GM23248 (cell line): ENCODE measurements at places on chromosomes 13 and 19. TPM values are rescaled to one million over a fixed set of nuclear protein-coding genes. Genes with fewer than 3 reads are reported as not detected.
A peak's percentile ranks its signal among the peaks of the same experiment; 100 is the strongest.

DNA sequence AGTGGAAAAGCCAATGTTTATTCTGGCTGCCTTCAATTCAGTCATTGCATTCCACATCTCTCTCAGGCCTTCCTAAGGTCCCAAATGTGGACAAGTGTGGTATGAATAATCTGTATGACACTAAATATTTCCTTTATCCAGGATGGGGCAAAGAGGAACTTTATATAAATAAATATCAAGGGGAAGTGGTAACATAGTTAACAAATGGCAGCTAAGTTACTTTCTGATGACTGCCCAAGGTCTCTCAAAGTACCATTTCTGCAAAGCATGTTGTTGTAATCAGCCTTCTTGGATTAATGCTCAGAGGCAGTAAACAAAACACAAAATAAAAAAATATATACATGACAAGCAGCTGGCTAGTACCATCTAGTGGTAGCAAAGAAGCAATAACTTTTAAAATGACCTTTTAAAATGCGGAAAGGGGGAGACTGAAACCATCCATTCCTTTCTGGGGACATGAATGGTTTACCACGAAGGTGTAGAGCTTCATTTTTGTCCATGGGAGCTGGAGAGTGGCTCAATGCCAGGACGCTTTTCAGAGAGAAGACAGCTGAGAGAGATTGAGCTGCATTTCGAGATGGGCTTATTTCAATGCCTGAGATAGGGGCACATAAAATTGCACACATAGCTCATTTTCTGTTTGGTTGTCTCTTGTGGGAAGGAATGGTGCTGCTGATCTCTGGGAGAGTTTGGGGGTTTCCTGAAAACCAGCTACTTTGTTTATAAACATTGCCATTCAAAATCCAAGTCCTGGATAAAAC lies 259.2 kb downstream of the RFC3 start:
- peak overlapping the region; percentile 18 for H3K27ac ChIP-seq
- 0 out of 2 replicates have a peak overlapping the region, but pooled peaks have one; percentile 12 for H3K4me3 ChIP-seq
- peaks cover 17% of the 10 kb centered on the region for H3K4me1 ChIP-seq
- DNase-seq: peak; percentile 68
- no peaks in the 10 kb centered on the region for H3K27me3 ChIP-seq
- no peaks in the 10 kb centered on the region for H3K36me3 ChIP-seq

DNA sequence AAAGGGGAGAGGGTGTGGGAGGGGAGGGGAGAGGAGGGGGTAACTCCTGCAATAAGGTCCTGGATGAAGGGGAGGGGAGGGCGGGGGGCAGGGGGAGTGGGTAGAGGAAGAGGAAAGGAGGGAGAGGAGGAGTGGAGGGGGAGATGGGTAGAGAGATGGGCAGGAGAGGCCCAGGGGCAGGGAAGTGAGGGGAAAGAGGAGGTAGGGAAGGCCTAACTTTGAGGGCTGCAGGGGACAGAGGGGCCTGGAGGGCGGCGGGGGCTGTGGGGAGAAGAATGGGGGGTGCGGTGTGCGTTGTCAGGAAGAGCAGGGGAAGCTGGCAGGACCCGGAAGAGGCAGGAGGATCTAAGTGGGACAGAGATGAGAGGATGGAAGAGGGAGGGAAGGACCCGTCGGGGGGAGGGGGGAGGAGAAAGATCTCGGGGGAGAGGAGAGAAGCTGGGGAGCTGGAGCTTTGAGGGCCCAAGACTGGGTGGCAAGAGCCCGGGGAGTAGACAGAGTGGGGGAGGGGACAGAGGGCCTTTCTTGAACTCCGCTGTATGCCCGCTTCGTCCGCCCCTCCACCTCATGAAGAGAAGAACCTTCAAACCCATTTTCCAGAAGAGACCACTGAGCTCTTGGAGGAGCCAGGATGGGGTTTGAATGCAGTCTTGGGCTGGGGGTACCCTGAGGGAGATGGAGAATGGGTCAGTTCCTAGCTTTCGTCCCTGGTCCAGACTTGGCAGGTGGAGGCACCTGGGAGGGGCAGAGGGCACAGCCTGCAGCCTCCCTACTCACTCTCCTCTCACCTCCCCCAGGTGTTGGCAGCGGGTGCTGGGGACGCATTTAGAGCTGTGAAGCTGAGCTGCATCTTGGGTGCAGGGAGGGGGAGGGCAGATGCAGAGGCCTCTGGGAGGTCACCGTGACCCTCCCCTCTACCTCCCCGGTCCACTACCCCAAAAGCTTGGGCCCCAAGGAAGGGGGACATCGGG lies 778 bp upstream of the LRRC4B start:
- no peak overlapping the region for H3K27ac ChIP-seq
- no peak for DNase-seq
- no peaks in the 10 kb centered on the region for H3K36me3 ChIP-seq

ERICH4 gene
- not detected in 2 replicates for polyA plus RNA-seq

GAPDHS gene
- not detected in 2 replicates for polyA plus RNA-seq

DNA sequence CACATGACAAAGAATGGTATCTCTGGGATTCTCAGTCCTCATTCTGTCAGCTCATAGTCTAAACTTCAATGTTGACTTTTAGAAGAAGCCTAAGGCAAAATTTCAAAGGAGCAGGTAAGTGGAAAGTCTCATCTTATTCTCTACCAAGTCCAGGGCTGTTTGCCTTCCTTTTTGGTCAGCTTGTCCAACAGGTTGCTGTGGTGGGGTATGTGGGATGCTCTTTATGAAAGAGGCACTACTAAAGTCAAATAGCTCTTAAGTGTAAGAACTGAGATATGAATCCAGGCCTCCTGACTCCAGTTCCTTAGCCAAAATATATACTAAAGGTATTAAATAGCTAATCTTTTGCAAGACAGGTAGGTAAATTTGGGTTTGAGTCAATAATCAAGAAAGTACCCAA lies 540.6 kb upstream of the SPRY2 start:
- no peak for DNase-seq
- no peaks in the 10 kb centered on the region for H3K36me3 ChIP-seq
- H3K27ac ChIP-seq: no peak overlapping the region
- H3K4me1 ChIP-seq: no peaks in the 10 kb centered on the region
- H3K4me3 ChIP-seq: no peak overlapping the region

DNA sequence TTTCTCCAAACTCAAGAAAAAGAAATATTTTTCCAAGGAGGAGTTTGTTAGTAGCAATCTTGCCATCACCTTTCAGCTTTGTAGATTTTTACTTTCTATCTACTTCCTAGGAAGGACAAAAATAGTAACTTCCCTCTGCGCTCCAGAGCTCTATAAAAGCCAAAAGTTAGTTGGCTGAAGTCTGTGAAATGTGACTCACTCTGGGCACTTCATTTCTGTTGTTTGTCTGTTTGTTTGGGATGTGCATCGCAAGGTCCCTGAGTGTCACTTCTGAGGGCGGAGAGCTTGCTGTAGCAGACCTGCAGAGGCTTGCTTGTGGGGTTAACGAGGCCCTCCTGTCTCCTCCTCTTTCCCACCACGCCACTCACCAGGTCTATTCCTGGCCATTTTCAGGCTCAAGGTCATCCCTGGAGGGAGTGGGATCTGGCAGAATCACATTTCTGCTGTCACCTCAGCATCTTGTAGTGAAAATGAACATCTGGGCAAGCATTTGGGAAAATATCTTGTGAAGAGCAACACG lies 307.6 kb downstream of the GPC6 start:
- H3K4me1 ChIP-seq: peaks cover 24% of the 10 kb centered on the region
- H3K4me3 ChIP-seq: no peak overlapping the region
- H3K36me3 ChIP-seq: no peaks in the 10 kb centered on the region
- no peaks in the 10 kb centered on the region for H3K27me3 ChIP-seq

DNA sequence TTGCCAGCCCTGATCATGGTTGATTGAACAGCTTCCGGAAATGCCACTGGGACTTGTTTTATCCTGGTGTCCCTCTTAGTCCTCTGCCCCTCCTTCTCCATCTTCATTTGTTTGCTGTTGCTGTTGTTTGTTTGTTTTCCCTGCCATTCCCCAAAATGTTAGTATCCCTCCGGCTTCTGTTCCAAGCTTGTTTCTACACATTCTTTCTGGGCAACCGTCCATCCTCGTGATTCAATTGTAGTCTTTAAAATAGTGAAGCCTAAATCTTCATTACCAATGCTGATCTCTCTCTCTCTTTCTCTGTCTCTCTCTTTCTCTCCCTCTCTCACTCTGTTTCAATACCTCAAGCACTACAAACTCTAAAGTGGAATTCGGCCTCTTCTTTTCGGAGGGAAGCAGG lies 649.3 kb upstream of the ARGLU1 start:
- no peak overlapping the region for H3K27ac ChIP-seq
- no peaks in the 10 kb centered on the region for H3K36me3 ChIP-seq
- DNase-seq: no peak
- H3K27me3 ChIP-seq: no peaks in the 10 kb centered on the region
- no peaks in the 10 kb centered on the region for H3K4me1 ChIP-seq

DNA sequence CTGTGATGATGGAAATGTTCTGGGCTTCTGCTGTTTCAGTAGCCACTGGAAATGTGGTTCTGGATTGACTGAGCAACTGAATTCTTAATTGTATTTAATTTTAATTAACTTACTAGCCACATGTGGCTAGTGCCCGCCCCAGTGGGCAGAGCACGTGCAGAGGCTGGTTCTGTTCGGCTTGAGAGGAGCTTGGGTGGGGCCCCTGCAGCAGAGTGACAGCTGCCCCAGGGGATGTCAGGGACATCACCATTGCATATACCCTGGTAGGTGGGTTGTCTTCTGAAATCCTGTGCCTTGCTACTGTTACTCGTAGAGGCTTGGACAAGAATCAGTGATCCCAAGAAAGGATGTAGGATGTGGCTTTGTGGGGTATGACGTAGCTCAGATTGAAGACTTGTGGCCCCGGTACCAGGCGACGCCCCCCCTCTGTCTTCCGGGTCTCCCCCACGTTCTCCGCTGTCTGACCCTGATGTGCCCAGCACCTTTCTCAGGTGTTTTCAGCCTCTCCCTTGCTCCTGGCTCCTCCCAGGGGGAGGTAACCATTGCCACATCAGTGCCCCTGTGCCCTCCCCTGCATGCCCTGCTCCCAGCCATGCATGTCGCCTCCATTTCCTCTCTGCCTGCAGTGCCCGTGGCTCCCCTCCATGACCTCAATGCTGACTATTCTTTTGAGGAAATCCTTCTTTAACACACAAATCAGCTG lies 102.6 kb upstream of the RNF113B start:
- no peaks in the 10 kb centered on the region for H3K36me3 ChIP-seq
- H3K4me1 ChIP-seq: peaks cover 19% of the 10 kb centered on the region
- H3K27ac ChIP-seq: no peak overlapping the region
- H3K4me3 ChIP-seq: no peak overlapping the region

GRCh38 chr13:100625447-100625846 lies 36.9 kb upstream of the GGACT start:
- H3K4me3 ChIP-seq: no peak overlapping the region
- no peaks in the 10 kb centered on the region for H3K36me3 ChIP-seq
- no peaks in the 10 kb centered on the region for H3K4me1 ChIP-seq
- no peak overlapping the region for H3K27ac ChIP-seq
- DNase-seq: no peak
- no peaks in the 10 kb centered on the region for H3K27me3 ChIP-seq

DNA sequence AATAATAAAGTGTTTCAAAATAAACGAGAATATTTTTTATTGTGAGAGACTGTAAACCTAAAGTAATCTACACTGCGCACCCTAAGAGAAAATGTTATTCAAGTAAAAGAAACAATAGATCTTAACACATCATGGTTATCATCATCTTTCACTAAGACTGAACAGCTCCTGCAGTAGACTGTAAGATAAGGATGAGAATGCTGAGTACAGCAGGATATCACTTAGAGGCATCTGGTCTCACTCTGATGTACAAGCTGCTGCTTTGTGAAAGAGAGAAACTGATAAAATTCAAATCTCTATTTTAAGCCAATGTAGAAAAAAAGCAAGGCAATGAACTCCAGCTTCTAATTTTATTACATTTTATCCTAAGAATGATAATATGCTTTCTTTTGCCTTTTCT lies 261.7 kb upstream of the HTR2A start:
- no peak overlapping the region for H3K27ac ChIP-seq
- no peaks in the 10 kb centered on the region for H3K36me3 ChIP-seq
- no peak overlapping the region for H3K4me3 ChIP-seq
- no peaks in the 10 kb centered on the region for H3K27me3 ChIP-seq

GRCh38 chr13:72728290-72728605 lies 525 bp downstream of the BORA start:
- 0 out of 2 replicates have a peak overlapping the region, but pooled peaks have one; percentile 6 for H3K27ac ChIP-seq
- peaks cover 6% of the 10 kb centered on the region; the same call in 1 of the 2 replicates for H3K36me3 ChIP-seq
- no peak for DNase-seq
- peak overlapping the region; percentile 87 for H3K4me3 ChIP-seq
- H3K4me1 ChIP-seq: peaks cover 22% of the 10 kb centered on the region
- H3K27me3 ChIP-seq: no peaks in the 10 kb centered on the region

GRCh38 chr19:33878030-33878544 lies 81.4 kb downstream of the KCTD15 start:
- H3K4me3 ChIP-seq: no peak overlapping the region
- no peaks in the 10 kb centered on the region for H3K36me3 ChIP-seq
- no peaks in the 10 kb centered on the region for H3K4me1 ChIP-seq
- no peak for DNase-seq

- no peak for DNase-seq
- H3K27me3 ChIP-seq: no peaks in the 10 kb centered on the region
- H3K4me1 ChIP-seq: no peaks in the 10 kb centered on the region
- H3K36me3 ChIP-seq: no peaks in the 10 kb centered on the region
These were observed 7.5 kb downstream of the RINL start for GRCh38 chr19:38870612-38871011.

DNA sequence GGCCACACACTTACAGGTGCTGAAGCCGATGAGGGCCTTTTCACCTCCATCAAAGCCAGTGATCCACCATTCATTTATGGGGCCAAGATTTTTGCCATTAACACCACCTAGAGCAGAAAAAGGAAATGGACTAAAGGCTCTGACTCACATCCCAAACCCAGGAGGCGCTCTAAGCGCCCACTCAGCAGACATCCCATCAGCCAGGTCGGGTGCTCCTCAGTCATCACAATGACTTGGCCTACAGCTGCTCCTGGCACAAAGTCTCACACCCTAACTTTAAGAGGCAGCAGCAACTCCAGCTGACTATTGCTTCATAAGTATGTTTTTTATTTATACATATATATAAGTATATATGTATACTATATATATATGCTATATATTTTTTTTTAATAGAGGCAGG lies 36.1 kb upstream of the EIF3G start:
- H3K4me1 ChIP-seq: no peaks in the 10 kb centered on the region
- no peaks in the 10 kb centered on the region for H3K27me3 ChIP-seq
- H3K4me3 ChIP-seq: no peak overlapping the region
- peaks cover 49% of the 10 kb centered on the region for H3K36me3 ChIP-seq
- peak; percentile 82 for DNase-seq

GRCh38 chr13:91074091-91074490 lies 273.4 kb upstream of the MIR17HG start:
- no peak overlapping the region for H3K27ac ChIP-seq
- no peak for DNase-seq
- H3K4me3 ChIP-seq: no peak overlapping the region
- no peaks in the 10 kb centered on the region for H3K4me1 ChIP-seq
- no peaks in the 10 kb centered on the region for H3K27me3 ChIP-seq
- no peaks in the 10 kb centered on the region for H3K36me3 ChIP-seq
